ENCODE measurements at places on chromosomes 6 and 20. TPM values are rescaled to one million over a fixed set of nuclear protein-coding genes. Genes with fewer than 3 reads are reported as not detected.

The PCMT1 gene
- total RNA-seq: 39.2 TPM

- H3K4me3 ChIP-seq: no peak overlapping the region
- no peaks in the 10 kb centered on the region for H3K36me3 ChIP-seq
- no peak overlapping the region for H3K27ac ChIP-seq
- H3K4me1 ChIP-seq: no peaks in the 10 kb centered on the region
Measured at GRCh38 chr20:59903621-59904020, 29.8 kb downstream of the SYCP2 start.

The HLA-DPB1 gene
- 73.2 TPM for total RNA-seq

The IP6K3 gene
- not detected for total RNA-seq

DNA sequence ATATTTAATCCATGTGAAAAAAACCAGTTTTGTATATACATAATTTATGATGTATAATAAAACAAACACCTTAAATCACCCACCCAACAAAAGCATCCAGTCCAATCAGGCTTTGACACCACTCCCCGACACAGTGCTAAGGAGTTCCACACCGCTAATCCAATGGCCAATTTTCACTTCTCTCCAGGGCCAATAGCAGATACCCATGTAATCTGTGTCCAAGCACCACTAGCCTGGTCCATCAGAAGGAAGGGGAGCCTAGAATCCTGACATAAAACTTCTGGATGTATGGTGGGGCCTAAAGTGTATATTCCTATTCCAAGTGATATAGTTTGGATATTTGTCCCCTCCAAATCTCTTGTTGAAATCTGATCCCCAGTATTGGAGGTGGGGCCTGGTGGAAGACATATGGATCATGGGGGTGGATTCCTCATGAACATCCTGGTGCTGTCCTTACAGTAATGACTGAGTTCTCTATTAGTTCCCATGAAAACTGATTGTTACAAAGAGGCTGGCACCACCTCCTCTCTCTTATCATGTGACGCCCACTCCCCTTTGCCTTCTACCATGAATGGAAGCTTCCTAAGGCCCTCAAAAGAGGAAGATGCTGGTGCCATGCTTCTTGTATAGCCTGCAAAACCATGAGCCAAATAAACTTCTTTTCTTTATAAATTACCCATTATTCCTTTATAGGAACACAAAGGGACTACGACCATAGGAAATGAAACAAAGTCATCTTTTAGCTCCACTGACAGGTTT lies 20.8 kb downstream of the RALGAPA2 start:
- H3K27ac ChIP-seq: no peak overlapping the region
- DNase-seq: no peak
- no peaks in the 10 kb centered on the region for H3K27me3 ChIP-seq
- H3K36me3 ChIP-seq: no peaks in the 10 kb centered on the region
- peaks cover 7% of the 10 kb centered on the region for H3K4me1 ChIP-seq
